ENCODE measurements at places on chromosomes 1 and 21.
A peak's percentile ranks its signal among the peaks of the same experiment; 100 is the strongest.

GRCh38 chr21:25790122-25790877 lies 55.5 kb downstream of the GABPA start:
- peaks cover 10% of the 10 kb centered on the region for H3K4me1 ChIP-seq
- peak overlapping the region; percentile 60 for H3K4me3 ChIP-seq
- H3K27me3 ChIP-seq: peaks cover 19% of the 10 kb centered on the region
- no peak for DNase-seq
- H3K27ac ChIP-seq: peak overlapping the region; percentile 9
- no peaks in the 10 kb centered on the region for H3K36me3 ChIP-seq

GRCh38 chr1:244235157-244235556 lies 184.1 kb downstream of the ZBTB18 start:
- DNase-seq: no peak
- no peak overlapping the region for H3K4me3 ChIP-seq
- H3K27me3 ChIP-seq: no peaks in the 10 kb centered on the region
- peaks cover 2% of the 10 kb centered on the region for H3K4me1 ChIP-seq

GRCh38 chr1:36884801-36885200 lies 149.5 kb downstream of the GRIK3 start:
- H3K27ac ChIP-seq: no peak overlapping the region
- H3K4me1 ChIP-seq: no peaks in the 10 kb centered on the region
- DNase-seq: no peak
- no peaks in the 10 kb centered on the region for H3K27me3 ChIP-seq

DNA sequence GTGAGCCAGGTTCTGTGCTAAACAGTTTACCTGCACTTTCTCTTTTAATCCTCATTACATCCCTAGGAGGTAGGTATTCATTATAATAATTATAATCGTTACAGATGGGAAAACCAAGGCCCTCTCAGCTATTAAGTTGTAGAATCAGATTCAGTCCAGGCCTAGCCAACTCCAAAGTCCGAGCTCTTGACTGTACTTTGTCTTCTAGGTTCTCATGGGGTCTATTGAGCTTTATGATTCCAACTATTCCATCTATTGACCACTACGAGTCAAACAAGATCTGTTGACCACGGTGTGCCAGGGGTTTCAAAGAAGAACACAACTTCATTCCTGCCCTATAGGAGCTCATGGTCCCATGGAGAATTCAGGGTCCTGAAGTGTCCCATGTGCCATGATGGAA lies 2.0 kb downstream of the IFNLR1 start:
- H3K27me3 ChIP-seq: peaks cover 2% of the 10 kb centered on the region
- peaks cover 23% of the 10 kb centered on the region for H3K4me1 ChIP-seq
- no peaks in the 10 kb centered on the region for H3K36me3 ChIP-seq
- DNase-seq: no peak
- H3K27ac ChIP-seq: no peak overlapping the region
- no peak overlapping the region for H3K4me3 ChIP-seq

- no peak overlapping the region for H3K27ac ChIP-seq
- no peaks in the 10 kb centered on the region for H3K27me3 ChIP-seq
- H3K4me1 ChIP-seq: peaks cover 8% of the 10 kb centered on the region
- no peak for DNase-seq
Observed at GRCh38 chr1:19080721-19081120, 124.2 kb upstream of the IFFO2 start.

DNA sequence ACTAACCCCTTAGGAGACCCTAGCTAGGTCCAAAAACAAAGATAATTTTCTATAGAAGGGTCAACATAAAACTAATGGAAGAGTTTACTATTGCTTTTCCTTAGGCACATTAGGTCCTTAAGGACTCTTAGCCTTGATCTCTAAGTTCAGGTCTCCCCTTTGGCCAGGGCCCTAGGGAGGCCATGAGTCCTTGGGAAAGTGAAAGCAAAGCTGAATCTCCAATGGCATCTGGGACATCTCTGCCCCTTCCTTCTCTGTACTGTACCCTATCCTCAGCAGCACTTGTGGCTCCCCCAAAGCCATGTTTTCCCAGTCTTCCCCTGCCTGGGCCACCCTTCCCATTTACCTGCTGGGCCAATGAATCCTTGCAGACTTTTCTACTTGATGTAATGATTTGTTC lies 14.3 kb downstream of the IER5 start:
- peaks cover 1% of the 10 kb centered on the region for H3K36me3 ChIP-seq
- peaks cover 22% of the 10 kb centered on the region for H3K27me3 ChIP-seq
- no peak for DNase-seq

DNA sequence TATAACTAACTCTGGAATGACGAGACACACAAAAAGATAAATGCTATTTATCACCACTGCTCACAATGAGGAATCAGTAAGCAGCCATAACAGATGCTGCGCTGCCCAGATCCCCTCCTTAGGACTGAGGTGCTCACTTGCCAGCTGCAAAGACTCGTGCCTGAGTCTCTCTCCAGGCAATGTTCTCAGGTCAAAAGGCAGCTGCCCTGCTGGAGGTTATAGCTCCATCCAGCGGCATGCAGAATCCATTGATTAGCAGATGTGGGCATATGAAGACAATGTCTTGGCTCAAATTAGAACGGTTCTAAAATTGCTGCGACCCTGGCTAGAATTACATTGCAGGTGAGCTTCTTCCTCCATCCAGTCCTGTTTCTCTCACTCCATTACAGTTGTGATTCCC lies 328.2 kb upstream of the CHRM3 start:
- no peak for DNase-seq
- no peak overlapping the region for H3K4me3 ChIP-seq
- H3K27ac ChIP-seq: no peak overlapping the region
- no peaks in the 10 kb centered on the region for H3K36me3 ChIP-seq
- H3K4me1 ChIP-seq: no peaks in the 10 kb centered on the region

DNA sequence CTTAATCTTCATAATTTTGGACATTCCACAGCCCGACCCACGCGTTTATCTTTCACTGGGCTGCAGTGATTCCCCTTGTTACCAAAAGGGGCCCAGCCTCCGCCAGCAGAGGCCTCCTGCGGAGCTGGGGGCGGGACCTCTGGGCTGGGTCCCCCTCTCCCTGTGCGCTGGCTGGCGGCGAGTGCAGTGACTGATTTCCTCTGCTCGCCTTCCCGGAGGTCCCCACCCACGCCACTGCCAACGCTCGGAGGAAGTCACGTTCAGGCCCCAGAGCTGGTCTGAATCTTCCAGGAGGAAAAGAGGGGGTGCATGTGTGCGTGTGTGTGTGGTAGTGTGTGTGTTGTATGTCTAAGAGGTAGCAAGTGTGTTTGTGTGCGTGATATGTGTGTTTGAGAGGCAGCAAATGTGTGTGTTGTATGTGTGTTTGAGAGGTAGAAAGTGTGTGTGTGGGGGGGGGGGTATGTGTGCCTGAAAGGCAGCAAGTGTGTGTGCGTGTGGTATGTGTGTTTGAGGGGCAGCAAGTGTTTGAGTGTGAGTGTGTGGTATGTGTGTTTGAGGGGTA lies 35.0 kb upstream of the JAK1 start:
- H3K4me1 ChIP-seq: peaks cover 23% of the 10 kb centered on the region
- peak overlapping the region; percentile 1 for H3K27ac ChIP-seq
- peaks cover 32% of the 10 kb centered on the region for H3K27me3 ChIP-seq
- no peaks in the 10 kb centered on the region for H3K36me3 ChIP-seq

DNA sequence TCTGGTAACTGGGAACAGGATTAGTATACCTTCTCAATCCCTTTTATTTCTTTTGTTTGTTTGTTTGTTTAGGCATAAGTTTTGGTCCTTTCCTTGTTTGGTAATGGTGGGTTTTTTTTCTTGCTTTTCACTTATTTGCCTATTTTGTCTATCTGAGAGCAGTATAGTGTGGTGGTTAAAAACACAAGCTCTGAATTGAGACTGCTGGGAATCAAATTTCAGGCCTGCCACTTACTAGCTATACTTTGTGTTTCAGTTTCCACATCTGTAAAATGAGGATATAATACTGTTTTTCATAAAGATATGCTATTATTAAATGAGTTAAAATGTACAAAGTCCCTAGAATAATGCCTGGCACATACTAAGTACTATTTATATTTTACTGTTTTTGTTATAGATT lies 81.6 kb upstream of the IVNS1ABP start:
- H3K36me3 ChIP-seq: peaks cover 1% of the 10 kb centered on the region
- no peaks in the 10 kb centered on the region for H3K27me3 ChIP-seq
- peaks cover 6% of the 10 kb centered on the region for H3K4me1 ChIP-seq
- H3K4me3 ChIP-seq: no peak overlapping the region

- H3K27me3 ChIP-seq: no peaks in the 10 kb centered on the region
- H3K36me3 ChIP-seq: no peaks in the 10 kb centered on the region
- DNase-seq: no peak
- H3K4me3 ChIP-seq: no peak overlapping the region
Observed at GRCh38 chr1:200438911-200439310, 29.1 kb upstream of the ZNF281 start.

DNA sequence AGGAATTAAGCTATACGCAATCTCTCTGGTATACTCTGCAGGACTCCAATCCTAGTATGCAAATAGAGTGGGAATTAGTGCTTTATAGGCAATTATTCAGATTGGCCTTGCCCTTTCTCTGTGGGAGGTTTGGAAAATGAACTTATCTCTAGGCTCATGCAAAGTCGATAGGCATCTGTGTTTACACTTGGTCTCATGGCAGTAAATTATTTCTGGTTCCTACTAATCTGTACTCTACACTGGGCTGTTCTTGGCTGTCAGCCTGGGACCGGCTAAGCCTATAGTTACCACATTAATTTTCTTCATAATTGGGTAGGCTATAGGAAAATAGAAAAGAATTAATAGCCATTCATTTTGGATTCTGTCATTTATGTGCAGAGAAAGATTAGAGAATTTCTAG lies 544.6 kb downstream of the AMY1C start:
- H3K27ac ChIP-seq: no peak overlapping the region
- H3K36me3 ChIP-seq: no peaks in the 10 kb centered on the region
- H3K27me3 ChIP-seq: no peaks in the 10 kb centered on the region
- DNase-seq: no peak

DNA sequence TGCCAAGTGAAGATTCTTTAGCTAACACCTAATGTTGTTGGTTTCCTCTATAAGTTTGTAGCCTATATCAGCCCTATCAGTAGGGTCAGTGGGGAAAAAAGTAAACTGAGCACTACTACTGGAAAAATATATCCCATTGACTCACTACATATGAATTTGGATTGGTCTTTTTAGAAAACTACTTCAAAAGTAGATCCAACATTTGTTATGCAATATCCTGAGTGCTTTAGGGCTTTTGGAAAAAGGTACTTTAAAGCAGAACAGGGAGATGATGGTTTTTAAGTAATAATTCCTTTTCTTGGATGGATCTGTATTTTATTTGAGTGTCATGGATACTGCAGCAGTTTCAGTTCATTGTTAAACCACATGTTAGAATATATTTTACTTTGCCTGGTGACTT lies 7.1 kb downstream of the C1orf21 start:
- H3K4me3 ChIP-seq: no peak overlapping the region
- no peak for DNase-seq
- no peak overlapping the region for H3K27ac ChIP-seq
- H3K36me3 ChIP-seq: no peaks in the 10 kb centered on the region

GRCh38 chr21:29078869-29079767 lies 5.7 kb upstream of the CCT8 start:
- H3K36me3 ChIP-seq: peaks cover 5% of the 10 kb centered on the region
- H3K4me3 ChIP-seq: peak overlapping the region; percentile 71
- peaks cover 39% of the 10 kb centered on the region for H3K4me1 ChIP-seq

- H3K4me3 ChIP-seq: no peak overlapping the region
- DNase-seq: peak; percentile 29
- no peaks in the 10 kb centered on the region for H3K27me3 ChIP-seq
- H3K36me3 ChIP-seq: peaks cover 57% of the 10 kb centered on the region
Observed at GRCh38 chr1:8858112-8858668, 20.3 kb downstream of the ENO1 start.

DNA sequence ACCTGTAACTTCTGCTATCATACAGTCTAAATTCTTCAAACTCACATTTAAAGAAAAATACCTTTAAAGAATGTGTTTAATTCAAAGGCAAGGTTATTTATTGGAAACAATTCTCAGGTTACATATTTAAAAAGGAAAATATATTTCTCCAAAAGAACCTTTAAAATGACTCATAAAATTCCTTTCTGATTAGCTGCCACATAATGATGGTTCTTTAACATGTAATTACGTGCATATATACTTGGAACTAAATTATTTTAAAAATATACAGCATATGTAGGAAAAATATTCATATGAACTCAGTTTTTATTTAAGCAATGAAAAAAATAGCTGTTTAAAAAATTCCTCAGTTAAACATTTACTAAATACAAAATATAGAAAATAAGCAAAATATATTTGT lies 173.6 kb downstream of the COP1 start:
- no peak overlapping the region for H3K4me3 ChIP-seq
- H3K27ac ChIP-seq: no peak overlapping the region
- no peaks in the 10 kb centered on the region for H3K27me3 ChIP-seq
- DNase-seq: no peak

GRCh38 chr1:17883136-17883535 lies 128.0 kb downstream of the ACTL8 start:
- no peak overlapping the region for H3K4me3 ChIP-seq
- no peaks in the 10 kb centered on the region for H3K4me1 ChIP-seq
- no peaks in the 10 kb centered on the region for H3K27me3 ChIP-seq
- H3K27ac ChIP-seq: no peak overlapping the region

DNA sequence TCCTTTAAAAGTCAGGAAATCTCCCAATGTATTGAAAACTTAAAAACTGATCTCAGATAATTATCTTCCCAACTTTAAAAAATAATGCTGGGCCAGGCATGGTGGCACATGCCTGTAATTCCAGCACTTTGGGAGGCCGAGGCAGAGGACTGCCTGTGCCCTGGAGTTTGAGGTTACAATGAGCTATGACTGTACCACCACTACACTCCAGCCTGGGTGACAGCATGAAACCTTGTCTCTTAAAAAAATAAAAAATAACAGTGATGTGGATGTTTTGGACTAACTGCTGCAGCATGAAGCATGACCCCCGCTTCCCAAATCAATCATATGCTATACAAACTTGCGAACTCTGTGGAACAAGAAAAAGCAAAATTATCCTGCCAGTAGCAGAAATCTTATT lies 186.3 kb downstream of the RERE start:
- no peak overlapping the region for H3K4me3 ChIP-seq
- peaks cover 1% of the 10 kb centered on the region for H3K36me3 ChIP-seq
- no peaks in the 10 kb centered on the region for H3K27me3 ChIP-seq
- DNase-seq: no peak
- no peak overlapping the region for H3K27ac ChIP-seq
- H3K4me1 ChIP-seq: peaks cover 41% of the 10 kb centered on the region

DNA sequence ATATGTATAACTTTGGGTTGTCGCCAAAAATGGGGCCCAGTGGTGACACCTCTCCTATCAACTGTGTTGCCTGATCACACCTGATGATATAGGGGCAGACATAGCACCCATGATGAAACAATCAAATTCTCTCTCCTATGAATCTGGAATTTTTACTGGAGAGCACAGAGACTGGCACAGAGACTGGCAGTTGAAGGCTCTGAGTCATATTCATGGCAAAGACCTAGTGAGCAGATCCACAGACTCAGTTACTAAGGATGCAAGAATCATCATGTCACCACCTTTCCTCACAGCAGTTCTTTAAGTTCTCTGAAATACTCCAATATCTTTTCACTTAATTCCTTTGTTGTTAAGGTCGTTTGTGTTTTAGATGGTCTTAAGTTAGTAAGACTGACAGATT lies 60.0 kb downstream of the APCS start:
- no peaks in the 10 kb centered on the region for H3K27me3 ChIP-seq
- no peak overlapping the region for H3K27ac ChIP-seq
- H3K4me1 ChIP-seq: no peaks in the 10 kb centered on the region
- no peak overlapping the region for H3K4me3 ChIP-seq
